ENCODE measurements at places on chromosomes 2 and 18.
A peak's percentile ranks its signal among the peaks of the same experiment; 100 is the strongest.

DNA sequence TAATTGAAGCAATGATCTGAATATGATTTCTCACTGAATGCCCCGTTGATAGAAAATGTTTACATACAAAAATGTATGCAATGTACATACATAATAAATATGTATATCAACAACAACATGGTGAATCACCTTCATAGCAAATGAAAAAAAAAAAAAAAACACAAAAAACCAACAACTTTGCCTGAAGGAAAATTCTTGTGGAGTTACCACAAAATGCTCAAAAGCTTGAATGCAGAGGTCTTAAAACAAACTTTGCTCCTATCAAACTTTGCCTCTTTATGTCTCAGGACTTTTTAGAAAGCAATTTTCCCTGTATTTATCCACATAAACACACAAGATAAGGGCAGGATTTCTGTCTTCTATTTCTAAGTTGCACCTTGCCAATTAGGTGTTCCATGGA lies 92.9 kb upstream of the SIX2 start:
- no peak for DNase-seq

DNA sequence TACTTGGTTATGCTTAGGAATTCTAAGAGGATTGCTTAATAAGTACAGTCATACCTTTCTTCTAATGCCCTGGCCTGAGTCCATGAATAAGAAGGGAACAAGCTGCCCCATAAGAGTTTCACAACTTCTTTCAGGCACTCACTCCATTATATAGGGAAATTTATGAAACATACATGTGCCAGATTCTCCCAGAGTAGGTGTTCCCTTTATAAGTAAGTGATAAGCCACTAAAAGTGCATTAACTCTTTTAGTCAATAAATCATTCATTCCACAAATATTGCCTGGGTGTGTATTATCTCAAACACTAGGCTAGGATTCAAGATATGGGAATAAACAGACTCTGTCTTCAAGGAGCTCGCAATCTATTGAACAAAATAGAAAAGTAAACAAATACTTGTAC lies 84.5 kb upstream of the RBBP8 start:
- no peak for DNase-seq

DNA sequence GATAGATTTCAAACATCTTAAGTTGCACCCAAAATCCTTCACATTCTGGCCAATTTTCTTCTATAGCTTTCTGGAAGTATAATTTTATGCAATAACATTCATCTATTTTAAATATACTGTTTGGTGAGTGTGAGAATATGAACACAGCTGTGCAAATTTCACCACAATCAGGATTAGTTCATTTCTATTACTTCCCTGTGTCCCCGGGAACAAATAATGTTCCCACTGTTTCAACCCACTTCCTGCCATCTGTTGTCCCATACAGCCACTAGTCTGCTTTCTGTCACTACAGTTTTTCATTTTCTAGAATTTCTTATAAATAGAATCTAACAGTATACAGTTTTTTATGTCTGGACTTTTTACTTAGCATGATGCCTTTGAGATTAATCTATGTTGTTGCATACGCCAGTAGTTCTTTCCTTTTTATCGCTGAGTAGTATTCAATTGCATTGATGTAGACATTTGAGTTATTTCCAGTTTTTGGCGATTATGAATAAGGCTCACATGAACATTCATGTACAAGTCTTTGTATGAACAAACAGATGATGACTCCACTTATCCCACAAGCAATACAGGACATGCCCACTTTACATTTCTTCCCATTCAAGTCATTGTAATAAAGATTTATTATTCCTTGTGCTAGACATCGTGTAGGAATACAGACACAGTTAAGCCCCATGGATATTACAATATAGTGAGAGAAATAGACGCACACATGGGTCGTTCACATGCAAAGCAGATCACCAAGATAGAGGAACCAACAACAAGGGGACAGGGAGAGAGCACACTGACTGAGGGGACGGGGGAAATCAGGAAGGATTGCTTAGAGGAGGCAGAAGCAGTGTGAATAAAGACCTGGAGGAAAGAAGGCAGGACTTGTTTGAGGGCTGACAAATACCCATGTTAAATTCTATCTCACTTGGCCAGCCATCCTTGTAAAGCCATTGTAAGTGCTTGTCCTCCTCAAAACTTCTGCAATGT lies 72.9 kb upstream of the PAX8 start:
- DNase-seq: no peak

DNA sequence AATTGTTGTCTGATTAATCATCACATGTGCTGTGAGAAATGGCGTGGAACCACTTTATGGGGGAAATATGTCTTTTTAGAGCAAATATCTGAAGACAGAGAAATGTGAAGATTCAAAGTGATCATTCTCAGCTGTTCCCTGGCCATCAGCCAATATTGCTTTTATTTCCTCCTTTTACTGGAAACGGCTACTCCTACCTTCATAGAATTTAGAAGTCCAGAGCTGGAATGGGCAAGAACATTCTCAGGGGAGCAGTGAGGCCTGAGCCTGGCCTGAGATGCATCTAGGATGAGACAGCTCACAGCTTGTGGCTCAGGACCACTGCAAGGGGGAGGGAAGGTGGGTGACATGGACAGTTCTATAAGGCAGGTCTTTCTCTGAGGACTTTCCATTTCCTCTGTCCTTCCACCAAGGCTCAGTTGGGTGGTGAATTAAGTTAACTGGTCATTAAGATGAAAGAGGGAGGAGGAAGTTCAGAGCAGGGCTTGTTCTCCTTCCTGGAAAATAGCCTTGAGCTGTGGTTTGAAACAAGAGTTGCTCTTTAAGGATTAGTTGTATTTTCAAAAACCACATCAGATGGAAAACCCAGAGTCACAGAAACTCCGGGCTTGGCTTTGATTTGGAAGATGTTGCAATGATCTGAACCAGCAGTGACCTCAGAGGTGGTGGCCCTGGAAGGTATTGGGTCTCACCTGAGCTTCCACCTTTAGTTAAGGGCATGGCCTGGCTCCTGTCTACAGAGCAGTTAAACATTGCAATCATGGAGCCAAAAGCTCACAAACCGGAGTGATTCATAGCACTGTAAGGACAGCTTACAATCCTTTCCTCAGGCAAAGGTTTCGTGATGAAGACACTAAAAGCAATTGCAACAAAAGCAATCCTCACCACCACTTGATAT lies 144.3 kb downstream of the VAPA start:
- no peak for DNase-seq

GRCh38 chr2:150469706-150470274 lies 17.7 kb downstream of the RND3 start:
- DNase-seq: no peak

- DNase-seq: no peak
These were observed 8.6 kb upstream of the TMEM214 start for GRCh38 chr2:27024188-27024587.

GRCh38 chr2:85263591-85263990 lies 64.2 kb downstream of the TGOLN2 start:
- DNase-seq: no peak

- DNase-seq: no peak
These were observed 549.9 kb upstream of the ACVR2A start for GRCh38 chr2:147294825-147295392.

- no peak for DNase-seq
These were observed 198.0 kb downstream of the EIPR1 start for GRCh38 chr2:3179626-3180025.

DNA sequence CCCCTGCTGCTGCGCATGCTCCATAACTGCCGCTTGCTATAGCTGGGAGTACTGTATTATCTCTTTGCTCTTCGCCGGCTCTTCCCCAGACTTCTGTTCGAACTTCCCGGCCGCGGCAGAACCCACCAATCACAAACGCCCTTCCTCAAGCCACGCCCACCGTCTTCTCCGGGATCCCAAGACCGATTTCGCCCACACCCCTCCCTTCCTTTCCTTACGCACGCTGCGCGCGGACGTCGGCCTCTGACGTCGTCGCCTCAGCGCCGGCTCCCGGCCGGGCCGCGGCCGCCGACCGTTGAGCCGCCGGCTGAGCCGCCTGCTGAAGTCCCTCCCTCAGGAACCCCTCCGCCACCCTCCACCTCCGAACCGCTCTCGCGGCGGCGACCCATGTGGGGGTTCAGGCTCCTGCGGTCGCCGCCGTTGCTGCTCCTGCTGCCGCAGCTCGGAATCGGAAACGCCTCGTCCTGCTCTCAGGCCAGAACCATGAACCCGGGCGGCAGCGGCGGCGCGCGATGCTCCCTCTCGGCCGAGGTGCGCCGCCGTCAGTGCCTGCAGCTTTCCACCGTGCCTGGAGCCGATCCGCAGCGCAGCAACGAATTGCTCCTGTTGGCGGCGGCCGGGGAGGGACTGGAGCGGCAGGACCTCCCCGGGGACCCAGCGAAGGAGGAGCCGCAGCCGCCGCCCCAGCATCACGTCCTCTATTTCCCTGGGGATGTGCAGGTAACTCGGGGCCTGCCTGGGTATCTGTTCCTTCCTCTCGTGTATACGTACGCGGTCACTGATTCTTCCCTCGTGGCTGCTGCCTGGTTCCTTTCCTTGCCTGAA lies at the start of gene C2orf69:
Gene C2orf69 (plus strand): TSS at position 242 of the 825 bp plus-strand sequence. CDS start 146 bp downstream, at position 388.
- DNase-seq: peak; percentile 98

DNA sequence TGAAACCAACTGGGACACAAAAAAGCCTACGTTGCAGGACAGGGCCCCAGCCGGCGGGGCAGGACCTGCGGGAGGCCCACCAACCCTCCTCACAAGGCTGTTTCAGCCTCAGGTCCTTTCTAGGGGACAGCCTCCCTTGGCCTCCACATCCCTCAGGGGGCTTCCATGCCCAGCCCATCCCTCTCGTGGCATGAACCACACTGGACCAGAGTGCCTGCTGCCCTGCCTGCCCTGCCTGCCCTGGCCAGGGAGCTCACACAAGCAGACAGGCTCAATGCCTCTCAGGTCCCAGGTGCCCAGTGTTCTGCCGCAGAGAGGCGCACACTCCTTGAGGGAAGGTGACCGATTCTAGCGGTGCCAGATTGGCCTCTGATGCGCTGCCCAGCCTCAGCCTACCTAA lies 57.4 kb downstream of the HDAC4 start:
- DNase-seq: no peak

GRCh38 chr2:100716581-100716980 lies 103.4 kb upstream of the NPAS2 start:
- DNase-seq: no peak

- no peak for DNase-seq
These were observed 139.4 kb upstream of the SIX3 start for GRCh38 chr2:44801841-44802776.

GRCh38 chr2:211035548-211036185 lies 479.3 kb downstream of the CPS1 start:
- DNase-seq: no peak

DNA sequence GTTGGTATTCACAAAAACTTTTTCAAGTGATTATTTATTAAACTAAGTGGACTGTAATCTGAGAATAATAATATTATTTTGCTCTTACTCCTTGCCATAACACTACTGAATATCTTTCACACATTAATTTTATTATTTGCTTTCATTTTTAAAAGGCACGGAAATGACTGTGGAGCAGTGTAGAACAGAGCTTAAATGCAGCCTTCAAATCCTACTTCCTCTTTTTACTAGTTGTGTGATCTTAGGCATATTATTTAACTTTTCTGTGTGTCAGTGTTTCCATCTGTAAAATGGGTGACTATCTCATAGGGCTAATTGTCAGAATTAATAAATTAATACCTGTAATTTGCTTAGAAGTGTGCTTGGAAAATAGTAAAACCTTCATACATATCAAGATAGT lies 55.5 kb upstream of the SLC8A1 start:
- DNase-seq: no peak

- no peak for DNase-seq
These were observed 140.1 kb downstream of the PTGR3 start for GRCh38 chr18:75068682-75069435.

- peak; percentile 23 for DNase-seq
These were observed 4.5 kb upstream of the TMBIM1 start for GRCh38 chr2:218296847-218297246.

DNA sequence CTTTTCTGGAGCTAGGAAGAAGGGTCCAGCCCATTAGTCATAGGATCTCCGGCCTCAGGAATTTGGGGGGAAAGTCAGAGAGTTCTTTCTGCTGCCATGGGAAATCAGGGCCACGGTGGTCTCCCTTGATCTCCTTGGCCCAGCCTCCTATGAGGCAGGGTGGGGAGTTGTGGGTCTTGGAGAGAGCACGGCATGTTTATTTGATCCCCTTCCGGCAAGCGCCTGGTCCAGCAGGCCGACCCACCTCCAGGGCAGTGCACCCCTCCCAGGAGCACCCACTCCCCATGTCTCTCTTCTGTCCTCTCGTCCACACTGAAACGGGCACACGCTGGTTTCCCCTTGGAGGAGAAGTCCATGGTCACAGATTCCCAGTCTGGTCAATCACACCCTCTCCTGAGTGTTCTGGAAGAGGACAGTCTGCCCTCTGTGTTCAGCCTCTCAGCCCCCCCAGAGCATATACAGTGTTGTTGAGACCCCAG lies 464.6 kb upstream of the HS6ST1 start:
- DNase-seq: no peak

DNA sequence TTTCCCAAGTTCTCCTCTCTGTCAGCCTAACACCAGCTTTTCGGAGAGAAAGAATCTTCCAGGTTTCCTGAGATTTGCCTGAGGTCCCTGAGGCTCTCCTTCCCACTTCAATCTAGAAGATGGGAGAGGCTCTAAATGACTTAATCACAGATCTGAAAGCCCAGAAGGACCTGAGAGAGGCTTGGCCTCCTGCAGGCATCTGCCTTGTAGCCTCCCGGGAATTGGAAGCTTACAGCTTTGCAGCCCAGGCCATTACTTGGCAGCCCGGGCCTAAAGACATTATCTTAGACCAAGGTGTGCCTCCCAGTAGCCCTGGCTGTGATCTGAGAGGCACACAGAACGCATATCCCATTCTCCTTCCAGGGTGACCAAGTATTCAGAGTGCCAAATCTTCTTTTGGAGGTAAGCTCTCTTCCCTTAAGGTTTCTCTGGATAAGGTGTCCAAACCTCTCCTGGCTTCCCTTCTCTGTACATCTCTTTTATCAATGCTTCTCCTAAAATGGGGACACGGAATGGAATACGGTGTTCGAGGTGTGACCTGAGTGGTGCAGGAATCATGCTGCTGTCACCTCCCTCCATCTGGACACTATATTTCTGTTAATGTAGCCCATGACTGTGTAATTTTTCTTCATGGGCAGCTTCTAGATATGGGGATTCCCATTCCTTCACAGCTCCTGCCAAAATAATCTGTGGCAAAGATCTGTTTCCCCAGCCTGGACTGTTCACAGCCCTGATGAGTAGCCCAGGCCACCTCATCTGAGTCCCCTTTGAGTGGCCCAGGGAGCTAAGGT lies 16.0 kb downstream of the CTIF start:
- DNase-seq: peak; percentile 8

GRCh38 chr18:40208958-40209357 lies 1746.1 kb upstream of the PIK3C3 start:
- DNase-seq: no peak

DNA sequence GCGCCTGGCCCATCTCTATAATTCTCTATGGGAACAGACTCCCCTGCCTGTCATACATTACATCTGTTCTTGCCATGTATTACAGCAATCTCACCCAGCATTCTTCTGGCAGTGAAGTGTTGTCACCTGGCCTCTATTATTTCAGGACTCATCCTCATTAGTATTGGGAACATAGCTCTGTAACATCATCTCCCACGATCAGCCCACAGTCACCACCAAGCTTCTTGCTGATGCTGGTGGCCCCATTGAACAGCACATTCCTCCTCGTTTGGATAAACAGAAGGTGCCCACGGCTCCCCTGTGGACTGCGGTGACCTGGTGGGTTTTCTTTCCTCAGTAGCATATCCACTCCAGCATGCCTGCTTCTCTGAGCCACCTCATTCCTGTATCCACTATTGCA lies 21.5 kb downstream of the CHCHD5 start:
- DNase-seq: no peak

Data from left hindlimb (tissue), 1 donor.